ENCODE measurements at places on chromosomes 5 and 9.

GRCh38 chr5:172622091-172623046 lies 18.7 kb upstream of the NEURL1B start:
- no peak for DNase-seq

DNA sequence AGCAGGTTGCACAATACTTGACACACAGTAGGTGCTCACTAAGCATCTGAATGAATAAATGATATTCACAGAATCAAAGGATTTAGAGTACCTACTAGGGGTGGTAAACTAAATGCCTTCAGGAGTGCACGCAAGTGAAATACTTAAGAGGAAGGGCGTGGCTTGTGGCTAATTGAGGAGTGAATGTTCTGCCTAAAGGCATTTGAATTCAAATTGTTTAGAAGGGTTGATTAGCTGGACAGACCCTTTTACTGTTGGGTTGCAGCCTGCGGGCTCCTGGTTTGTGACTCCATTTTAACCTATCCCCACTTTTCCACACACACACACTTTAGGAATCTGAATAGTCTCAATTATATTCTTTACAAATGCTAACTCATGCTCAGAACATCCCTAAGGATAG lies 63.1 kb downstream of the PPP2R2B start:
- DNase-seq: no peak

GRCh38 chr9:110926828-110927487 lies 111.3 kb downstream of the LPAR1 start:
- DNase-seq: no peak

DNA sequence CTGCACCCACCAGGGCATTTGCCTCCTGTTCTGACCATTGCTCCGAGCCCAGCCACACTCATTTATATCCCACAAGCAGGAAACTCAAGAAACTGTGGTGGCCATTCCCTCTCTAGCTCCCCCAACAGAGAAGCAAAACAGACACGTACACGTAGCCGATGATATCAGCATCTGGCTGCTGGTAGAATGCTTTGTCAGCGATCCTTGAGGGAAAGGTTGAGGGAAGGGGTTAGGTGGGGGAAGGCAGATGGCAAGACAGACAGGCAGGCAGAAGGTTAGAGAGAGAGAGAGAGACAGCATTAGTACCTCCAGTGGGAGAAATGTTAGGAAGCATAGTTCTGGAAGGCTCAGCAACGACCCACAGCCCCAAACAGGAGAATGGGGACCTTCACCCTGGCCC lies 7.8 kb downstream of the HIGD2A start:
- DNase-seq: no peak

GRCh38 chr9:74946686-74947085 lies 6.0 kb downstream of the C9orf40 start:
- no peak for DNase-seq

GRCh38 chr5:125835293-125836172 lies 587.7 kb upstream of the GRAMD2B start:
- DNase-seq: peak; percentile 4

- DNase-seq: no peak
Measured at GRCh38 chr9:78189461-78189860, 46.4 kb upstream of the CEP78 start.

GRCh38 chr5:92695123-92696003 lies 885.7 kb downstream of the NR2F1-AS1 start:
- DNase-seq: no peak

- DNase-seq: no peak
Measured at GRCh38 chr9:135490166-135490870, 10.2 kb upstream of the MRPS2 start.

- DNase-seq: no peak
Measured at GRCh38 chr9:138057726-138058125, 180.1 kb downstream of the CACNA1B start.

GRCh38 chr5:179697993-179698934 lies 503 bp upstream of the CANX start:
- peak; percentile 99 for DNase-seq

GRCh38 chr9:80500300-80500699 lies 928.5 kb downstream of the TLE4 start:
- DNase-seq: no peak

DNA sequence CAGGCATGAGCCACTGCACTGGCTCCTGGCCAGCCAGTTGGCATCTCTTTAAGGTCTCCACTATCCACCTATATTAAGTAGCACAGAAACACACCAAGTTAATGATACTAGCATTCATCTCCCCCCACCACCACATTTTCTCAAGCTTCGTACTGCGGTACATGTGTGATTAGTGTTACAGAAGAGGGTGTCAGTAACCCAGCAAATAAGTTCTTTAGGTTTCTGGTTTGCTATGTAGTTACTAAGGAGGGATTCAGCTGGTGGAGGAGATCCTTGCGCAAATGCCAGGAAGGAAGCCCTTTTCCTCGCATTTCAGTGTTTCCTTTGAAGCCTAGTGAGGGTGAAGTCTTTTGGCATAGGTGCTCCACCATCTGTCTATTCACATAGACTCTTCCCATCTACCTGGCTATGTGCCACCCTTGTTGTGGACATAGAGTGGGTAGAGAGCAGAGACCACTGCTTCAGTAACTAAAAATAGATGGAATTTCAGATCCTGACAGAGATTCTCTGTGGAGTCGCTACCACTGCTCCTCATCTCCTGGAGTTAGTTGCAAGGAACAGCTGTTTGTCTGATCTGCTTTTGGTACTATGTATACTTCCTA lies 16.7 kb downstream of the UBE2D2 start:
- DNase-seq: no peak

GRCh38 chr5:158270996-158271554 lies 412.1 kb upstream of the CLINT1 start:
- no peak for DNase-seq

DNA sequence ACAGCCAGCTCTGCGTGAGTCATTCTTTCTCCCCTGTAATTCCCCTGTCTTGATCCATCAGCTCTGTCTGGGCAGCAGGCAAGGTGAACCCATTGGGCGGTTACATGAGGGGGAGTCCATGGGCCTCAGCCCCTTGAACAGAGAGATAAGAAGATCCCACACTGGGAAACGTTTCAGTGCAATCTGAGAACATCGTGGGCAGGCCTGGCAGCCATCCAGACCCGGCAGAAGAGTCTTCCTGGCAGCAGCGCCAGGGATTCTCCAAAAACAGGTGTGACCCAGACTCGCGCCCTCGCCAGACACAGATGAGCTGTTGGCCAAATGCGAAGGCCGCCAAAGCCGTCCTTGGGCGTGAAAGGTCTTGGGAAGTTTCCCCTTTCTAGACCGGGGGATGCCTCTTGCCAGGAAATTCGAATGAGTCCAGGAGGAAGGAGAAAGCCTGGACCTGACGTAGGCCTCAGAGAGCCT lies 6.4 kb upstream of the SLC12A7 start:
- no peak for DNase-seq

GRCh38 chr9:6428940-6429889 lies 16.2 kb downstream of the UHRF2 start:
- DNase-seq: peak; percentile 22

- DNase-seq: no peak
Measured at GRCh38 chr9:110767559-110768063, 99.0 kb downstream of the MUSK start.

DNA sequence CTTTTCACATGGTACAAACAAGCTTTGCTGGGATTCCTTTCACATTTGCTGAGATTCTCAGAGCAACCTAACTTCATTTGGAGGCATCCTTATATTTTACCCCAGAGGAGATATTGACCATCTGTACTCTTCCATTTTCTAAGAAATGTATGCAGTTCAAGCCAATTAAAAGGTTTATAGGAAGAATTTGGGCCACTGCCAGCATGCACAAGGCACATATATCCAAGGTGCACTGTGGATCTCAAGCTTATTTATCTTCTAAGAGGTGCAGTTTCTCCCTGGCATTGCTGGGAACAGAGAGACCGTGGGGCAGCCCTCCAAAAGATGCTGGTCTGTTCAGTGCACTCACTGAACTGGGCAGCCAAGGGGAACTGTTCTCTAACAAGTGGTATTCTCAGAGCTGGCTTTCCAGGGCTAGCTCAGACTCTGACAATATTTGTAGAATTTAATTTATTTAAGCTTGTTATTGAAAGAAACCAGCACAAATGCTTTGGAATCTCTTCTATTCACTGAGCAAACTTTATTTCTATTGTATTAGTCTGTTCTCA lies 213.3 kb downstream of the TENT4A start:
- DNase-seq: no peak

DNA sequence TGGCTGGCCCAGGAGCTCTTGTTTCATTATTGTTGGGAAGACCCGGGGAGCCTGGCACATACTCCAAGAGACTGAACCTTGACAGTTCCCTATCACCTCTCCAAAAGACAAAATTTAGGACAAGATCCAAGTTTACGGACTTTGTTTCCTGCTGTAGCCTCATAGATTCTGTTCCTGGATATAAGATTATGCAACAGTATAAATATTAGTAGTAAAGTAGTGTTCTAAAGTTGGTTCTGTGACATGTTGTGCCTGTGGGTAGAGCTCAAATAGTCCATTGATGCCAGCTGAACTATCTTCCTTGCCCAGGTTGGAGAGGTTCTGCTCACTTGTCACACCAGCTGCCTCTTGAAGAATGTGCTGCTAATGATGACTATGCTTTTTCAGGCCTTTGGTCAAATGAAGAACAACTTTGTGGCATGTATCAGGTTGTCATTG lies 430.2 kb downstream of the DMAC1 start:
- DNase-seq: no peak

- DNase-seq: no peak
Measured at GRCh38 chr5:35483780-35484179, 133.9 kb upstream of the SPEF2 start.

- no peak for DNase-seq
Measured at GRCh38 chr9:120184266-120184665, 395.7 kb downstream of the CDK5RAP2 start.

- no peak for DNase-seq
Measured at GRCh38 chr9:135801070-135801469, 99.1 kb downstream of the KCNT1 start.

DNA sequence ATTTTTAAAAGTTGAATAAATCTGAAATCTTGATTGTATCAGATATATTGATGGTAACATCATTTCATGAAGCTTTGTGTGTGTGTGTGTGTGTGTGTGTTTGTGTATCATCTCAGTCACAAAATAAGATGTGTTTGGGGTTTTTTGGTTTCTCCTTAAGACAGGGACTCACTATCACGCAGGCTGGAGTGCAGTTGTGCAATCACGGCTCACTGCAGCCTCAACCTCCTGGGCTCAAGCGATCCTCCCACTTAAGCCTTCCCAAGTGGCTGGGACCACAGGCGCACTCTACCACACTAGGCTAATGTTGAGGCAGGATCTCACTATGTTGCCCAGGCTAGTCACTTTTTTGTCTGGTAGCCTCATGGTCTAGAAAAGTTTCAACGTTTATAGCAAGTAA lies 83.4 kb upstream of the DMRT1 start:
- no peak for DNase-seq

GRCh38 chr9:130983970-130984369 lies 25.0 kb upstream of the LAMC3 start:
- DNase-seq: no peak

GRCh38 chr5:106415541-106415940 lies 1255.2 kb downstream of the EFNA5 start:
- no peak for DNase-seq

DNA sequence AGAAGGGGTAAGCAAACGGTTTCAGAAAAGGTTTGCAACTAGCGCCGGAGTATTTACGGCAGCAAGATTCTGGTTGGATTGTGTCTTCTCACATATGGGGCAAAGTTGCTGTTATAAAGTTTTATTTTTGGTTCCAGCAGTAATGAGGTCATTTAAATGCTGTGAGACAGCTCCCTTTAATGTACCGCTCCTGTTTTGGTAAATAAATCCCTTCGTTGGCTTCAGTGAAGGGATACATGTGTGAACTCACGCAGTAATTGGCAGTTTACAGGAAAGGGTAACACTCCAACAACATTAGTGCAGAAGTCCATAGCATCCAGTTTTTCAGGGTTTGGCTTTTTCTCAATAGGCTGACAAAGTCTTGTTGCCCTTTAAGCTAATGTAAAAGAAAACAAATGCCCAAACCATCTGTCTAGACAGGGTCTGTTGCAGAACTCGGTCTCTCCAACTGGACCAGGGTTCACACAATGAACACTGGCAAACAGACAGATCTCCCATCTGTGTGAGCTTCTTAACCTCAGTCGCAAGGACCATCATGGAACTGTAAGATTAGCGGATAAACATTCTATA lies 184.0 kb downstream of the GOLPH3 start:
- DNase-seq: no peak

DNA sequence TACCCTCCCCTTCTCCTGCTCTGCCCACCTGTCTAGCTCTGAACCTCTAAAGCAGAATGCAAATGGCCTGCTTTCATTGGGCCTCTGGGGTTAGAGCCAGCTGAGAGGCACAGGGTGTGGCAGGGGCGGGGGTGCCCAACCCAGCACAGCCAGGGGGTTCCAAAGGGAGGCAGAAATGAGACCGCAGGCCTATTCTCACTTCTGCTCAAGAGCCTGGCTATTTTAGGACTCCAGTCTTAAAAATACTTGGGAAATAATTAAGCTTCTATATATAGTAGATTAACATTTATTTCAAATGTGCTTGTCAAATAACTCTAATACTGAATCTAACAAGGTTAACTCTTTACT lies 5.7 kb downstream of the QSOX2 start:
- DNase-seq: no peak

- DNase-seq: no peak
Measured at GRCh38 chr9:32728181-32728580, 55.2 kb upstream of the TMEM215 start.

DNA sequence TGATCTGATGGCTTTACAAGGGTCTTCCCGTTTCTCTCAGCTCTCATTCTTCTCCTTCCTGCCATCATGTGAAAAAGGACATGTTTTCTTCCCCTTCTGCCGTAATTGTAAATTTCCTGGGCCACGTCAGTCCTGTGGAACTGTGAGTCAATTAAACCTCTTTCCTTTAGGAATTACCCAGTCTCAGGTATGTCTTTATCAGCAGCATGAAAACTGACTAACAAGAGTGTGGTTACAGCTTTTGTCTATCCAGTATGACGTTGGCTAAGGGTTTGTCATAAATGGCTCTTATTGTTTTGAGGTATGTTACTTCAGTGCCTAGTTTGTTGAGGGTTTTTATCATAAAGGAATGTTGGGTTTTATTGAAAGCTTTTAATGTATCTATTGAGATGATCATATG lies 501.6 kb downstream of the CAAP1 start:
- DNase-seq: no peak

GRCh38 chr9:93968451-93969327 lies 13.5 kb upstream of the BARX1 start:
- DNase-seq: no peak

Data from activated CD4-positive, alpha-beta T cell treated with anti-CD3 and anti-CD28 coated beads for 36 hours (primary cell).